ENCODE measurements at places on chromosomes 6 and 20.

DNA sequence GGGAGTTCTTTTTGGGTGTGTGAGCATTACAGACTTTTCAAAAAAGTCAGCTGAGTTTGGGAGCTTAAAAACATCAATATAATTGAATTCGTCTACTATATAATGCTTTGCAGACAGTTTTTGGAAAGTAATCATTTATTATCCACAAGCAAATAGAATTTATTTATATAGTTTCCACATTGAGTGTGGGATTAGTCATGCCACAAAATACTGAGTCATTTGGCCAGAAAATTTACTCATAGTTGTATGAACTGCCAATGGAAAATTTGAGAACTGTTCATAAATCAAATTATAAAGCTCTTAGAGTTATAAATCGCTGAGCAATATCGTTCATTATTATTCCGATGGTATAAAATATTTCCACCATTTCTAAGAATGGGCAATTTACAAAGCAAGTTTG is 5.0 kb downstream of the BEND6 start:
- no peak for DNase-seq

- no peak for DNase-seq
Measured at GRCh38 chr6:108080010-108080780, 5.7 kb upstream of the OSTM1 start.

GRCh38 chr6:166477647-166478365 is 95.1 kb upstream of the MPC1 start:
- DNase-seq: no peak

GRCh38 chr6:108277295-108277694 is 16.5 kb upstream of the SNX3 start:
- no peak for DNase-seq

DNA sequence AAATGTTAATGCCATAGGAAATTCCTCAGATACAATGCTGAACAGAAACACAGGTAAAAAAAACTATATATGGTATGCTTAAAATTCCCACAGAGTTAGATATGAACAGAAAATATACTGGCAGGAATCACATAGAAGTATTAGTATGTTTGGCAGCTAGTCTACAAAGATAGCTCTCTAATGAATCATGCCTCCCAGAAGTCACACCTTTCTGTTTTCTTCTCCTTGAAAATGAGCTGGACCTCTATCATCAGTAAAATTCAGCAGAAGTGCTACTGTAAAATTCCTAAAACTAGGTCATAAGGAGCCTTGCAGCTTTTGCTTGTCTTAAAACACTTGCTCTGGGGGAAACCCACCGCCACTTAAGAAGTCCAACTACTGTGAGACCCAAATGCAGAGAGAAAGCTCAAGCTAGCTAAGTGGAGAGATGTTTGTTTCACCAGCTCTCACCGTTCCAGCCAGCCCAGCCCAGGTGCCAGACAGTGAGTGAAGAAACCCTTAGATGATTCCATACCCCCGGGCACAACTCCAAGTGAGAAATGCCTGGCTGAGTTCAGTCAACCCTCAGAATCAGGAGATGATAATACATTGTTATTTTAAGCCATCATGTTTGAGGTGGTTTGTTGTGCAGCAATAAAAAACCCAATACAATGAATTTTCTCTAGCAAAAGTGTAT is 43.0 kb downstream of the TSPYL4 start:
- DNase-seq: no peak

GRCh38 chr6:129635396-129636130 is 74.4 kb downstream of the ARHGAP18 start:
- DNase-seq: no peak

GRCh38 chr6:12679341-12679740 is 37.2 kb upstream of the PHACTR1 start:
- DNase-seq: no peak

DNA sequence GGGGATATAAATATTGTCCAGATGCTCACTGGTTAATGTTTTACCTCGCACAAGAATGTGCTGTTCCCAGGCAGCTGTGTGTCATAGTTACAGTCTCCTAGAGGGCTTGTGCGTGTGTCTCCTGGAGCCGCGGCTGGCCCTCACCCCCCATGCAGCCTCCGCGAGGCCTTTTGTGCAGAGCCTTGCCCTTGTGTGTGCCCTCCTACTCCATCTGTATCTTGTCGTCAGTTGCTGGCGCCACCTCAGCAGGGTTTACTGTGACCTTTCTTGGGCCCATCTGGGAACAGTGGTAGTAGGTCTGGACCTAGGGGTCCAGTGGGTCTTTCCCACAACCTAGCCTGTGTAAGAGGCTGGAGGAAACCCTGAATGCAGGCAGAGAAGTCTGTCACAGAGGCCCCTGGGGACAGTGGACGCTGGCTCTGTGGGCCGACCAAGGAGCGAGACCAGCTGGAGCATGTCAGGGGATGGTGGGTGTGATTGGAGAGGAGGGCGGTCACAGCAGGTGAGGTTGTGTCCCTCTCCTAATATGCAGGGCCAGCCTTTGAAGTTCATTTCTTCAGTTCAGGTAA is 35.2 kb downstream of the PPP1R14C start:
- no peak for DNase-seq

DNA sequence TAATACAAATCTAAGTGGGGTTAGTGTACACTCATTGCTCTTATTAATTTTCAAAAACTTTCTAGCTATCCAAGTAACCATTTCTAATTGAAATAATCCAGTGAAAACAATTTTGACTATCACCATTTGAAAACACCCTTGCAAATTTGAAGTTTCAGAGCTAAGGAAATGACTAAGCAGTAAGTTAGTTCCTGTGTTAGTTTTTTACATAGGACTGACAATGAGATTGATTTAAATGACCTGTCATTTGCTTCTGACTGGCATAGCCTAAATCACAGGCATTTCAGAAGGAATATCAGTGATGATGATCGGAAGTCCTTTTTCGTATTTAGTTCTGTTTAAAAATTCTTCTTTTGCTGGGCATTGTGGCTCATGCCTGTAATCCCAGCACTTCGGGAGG is 27.0 kb downstream of the STK4 start:
- no peak for DNase-seq

DNA sequence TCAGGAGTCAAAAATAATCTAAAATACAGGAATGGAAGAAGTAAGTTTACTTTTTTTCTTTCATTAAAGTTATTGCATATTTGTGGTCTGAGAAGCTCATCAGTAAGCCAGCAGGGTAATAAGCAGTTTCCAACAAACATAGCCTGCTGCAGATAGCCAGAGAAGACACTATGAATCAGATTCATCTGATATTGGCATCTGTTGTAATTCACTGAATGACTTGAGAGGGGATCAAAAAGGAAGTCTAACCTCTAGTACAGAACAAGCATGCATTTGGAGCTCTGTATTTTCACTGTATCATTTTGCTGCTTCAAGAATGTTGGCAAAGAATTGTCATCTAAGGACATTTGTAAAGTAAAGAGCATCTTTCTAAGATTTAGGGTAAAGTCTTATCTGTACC is 53.8 kb upstream of the UFL1 start:
- DNase-seq: no peak

Measured in activated CD8-positive, alpha-beta memory T cell treated with anti-CD3 and anti-CD28 coated beads for 24 hours (primary cell).